GM13977 (cell line): ENCODE measurements at places on chromosomes 3 and 15.

DNA sequence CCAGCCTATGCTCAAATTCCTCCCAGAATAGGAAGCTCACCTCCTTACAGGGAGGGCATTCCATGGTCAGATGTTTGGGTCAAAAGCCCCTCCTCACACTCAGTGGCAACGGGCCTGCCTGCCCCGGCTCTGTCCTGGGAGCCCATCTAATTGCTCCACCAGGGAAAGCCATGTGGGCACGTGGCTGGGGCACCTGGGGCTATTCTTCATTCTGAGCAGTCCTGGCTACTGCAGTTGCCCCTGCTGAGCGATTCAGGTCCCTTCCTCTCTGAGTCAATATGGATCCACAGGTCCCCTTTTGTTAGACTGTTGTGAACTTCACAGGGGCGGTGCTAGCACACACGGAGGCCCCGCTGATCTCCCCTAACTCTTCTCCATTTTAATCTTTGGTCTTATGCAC, 39.4 kb downstream of the TPRA1 start:
- DNase-seq = no peak

GRCh38 chr15:92495446-92495845, 101.8 kb downstream of the ST8SIA2 start:
- no peak for DNase-seq

DNA sequence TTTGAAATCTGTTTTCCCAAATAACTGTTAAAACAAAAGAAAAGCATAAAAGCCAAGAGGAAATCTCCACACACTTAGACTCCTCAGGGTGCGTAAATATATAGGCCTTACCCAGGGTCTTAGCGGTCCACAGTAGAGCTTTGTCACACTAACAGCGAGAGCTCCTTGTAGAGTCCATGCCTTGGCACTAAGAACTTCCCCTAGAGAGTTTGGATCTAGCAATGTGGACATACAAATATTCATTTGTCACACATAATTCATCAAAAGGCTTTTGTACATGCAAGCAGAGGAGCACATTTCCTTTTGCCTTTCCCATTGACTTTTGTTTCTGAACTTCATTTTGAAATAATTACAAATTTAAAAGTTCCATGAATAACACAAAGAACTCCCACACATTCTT, 11.0 kb upstream of the SLMAP start:
- DNase-seq = no peak

DNA sequence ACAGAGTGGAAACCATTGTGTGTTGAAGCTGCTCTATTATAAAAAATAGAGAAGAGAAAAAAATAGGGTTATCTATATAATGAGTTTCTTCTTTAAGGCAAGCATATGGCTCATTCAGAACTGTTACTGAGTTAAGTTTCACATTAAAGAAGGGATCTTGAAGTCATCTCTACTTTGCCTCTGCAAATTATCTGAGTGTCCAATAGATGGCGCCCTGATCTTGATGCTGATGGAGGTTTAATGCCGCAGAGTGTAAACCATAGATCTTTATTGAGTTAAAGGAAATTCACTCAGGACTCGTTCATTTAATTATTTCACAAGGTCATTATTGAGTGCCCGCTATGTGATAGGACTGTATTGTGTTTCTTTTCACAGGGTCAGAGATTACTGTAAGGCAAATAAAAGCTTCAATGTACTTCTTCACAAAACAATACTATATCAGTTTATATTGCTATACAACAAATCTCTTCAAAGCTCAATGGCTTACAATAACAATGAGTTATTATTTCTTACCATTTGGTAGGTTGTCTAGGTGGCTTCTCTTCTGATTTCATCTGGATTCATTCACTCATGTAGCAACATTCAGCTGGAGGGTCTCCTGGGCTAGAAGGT, 171.4 kb downstream of the NSUN3 start:
- DNase-seq = peak; percentile 12

GRCh38 chr3:52787246-52787645, 7.3 kb upstream of the ITIH3 start:
- DNase-seq = no peak

- no peak for DNase-seq
These were observed 39.3 kb downstream of the PPCDC start for GRCh38 chr15:75062706-75063105.

DNA sequence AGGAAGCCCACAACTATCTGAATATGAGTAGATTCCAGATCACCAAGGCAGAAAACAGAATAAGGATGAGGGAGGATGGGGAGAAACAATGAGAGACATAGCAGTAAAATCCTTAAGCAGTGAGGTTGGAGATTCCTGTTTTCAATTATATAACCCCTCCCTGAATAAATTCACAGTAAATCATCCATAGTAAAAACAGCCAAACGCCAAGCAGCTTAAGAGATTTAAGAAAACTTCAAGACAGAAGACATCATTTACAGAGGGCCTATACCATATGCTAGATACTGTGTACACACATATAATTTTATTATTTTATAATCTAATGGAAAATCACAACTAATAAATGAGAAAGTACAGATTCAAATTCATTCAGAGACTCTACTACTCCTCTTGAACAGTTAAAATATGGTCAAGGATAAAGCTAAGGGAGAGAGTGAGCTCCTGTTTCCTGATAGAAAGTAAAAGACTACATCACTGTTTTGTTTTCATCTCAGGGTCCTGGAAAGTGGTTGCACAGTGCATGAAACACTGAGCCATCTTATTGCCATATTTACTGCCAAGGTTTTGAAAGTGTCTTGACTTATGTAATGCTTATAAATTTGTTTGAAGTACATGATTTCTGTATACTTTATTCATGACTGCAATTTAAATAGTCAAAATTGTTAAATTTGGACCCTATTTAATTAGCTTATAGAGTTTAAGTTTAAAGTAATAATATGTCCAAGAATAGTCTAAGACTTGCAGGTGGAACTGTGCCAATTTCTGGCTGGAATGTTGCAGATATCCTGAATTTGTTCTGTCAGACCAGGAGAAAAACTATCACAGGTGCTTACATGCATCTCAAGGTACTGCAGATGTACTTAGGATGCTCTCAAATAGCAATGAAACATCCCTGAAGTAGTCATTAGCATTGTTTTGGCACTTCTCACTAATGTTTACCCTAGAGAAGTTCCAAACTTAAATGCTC, 141.4 kb downstream of the TBL1XR1 start:
- no peak for DNase-seq

DNA sequence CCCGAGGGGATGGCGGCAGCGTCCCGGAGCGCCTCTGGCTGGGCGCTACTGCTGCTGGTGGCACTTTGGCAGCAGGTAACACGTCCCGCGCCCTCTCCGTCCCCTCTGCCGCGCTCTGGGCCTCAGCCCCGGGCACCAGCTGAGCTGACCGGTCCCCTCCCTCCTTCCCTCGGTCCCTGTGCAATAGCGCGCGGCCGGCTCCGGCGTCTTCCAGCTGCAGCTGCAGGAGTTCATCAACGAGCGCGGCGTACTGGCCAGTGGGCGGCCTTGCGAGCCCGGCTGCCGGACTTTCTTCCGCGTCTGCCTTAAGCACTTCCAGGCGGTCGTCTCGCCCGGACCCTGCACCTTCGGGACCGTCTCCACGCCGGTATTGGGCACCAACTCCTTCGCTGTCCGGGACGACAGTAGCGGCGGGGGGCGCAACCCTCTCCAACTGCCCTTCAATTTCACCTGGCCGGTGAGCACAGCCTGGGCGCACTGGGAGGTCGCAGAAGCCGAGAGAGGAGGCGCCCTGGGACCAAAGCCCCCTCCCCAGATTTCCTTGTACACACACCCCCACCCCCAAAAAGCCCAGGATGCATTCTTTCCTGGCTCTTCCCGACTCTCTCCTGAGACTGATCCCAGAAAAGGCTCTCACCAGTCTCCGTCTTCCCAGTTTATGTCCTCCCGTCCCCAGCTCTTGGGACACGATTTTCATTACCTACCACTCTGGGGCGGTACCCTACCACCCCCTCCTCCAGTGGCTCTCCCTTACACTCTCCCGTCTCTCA, 705 bp downstream of the DLL4 start:
- DNase-seq = no peak

GRCh38 chr15:28169366-28169765, 70.3 kb upstream of the OCA2 start:
- DNase-seq = no peak

DNA sequence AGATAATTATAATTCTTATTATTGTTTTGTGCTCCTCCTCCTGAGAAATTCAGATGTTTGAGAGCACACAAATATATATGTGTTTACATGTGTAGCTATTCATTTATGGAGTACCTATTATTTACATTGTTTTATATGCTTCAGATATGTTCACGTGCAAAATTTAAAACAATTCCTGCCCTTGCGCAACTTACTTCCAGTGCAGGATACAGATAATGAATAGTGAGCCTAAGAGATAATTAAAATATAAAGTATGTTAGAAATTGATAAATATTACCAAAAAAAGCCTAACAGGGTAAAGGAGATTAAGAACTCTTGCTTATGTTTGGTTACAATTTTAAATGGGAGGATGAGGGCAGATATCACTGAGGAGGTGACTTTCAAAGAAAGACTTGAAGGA, 81.7 kb upstream of the DPH6 start:
- no peak for DNase-seq

GRCh38 chr3:31244929-31245817, 287.6 kb upstream of the STT3B start:
- DNase-seq = no peak
